ENCODE measurements at places on chromosomes 12 and 14. TPM values are rescaled to one million over a fixed set of nuclear protein-coding genes. Genes with fewer than 3 reads are reported as not detected.

SPRYD3 gene
- 33.3 TPM for total RNA-seq

CNTN1 gene
- 55.1 TPM for total RNA-seq

ZNF140 gene
- 11.3 TPM for total RNA-seq

GALNT16 gene
- 3.7 TPM for total RNA-seq

CLECL1 gene
- not detected for total RNA-seq

KCNC2 gene
- not detected for total RNA-seq

RTN1 gene
- not detected for total RNA-seq

GLS2 gene
- total RNA-seq = 0.27 TPM

FOXA1 gene
- total RNA-seq = 9.1 TPM

CARMIL3 gene
- 0.75 TPM for total RNA-seq

EEF1AKMT3 gene
- 6.8 TPM for total RNA-seq

SNAPC1 gene
- 11.3 TPM for total RNA-seq

SLC6A13 gene
- total RNA-seq = 0.92 TPM

RAB15 gene
- total RNA-seq = 22.0 TPM

LALBA gene
- total RNA-seq = not detected

DRAM1 gene
- total RNA-seq = 20.1 TPM

Measured in A549 treated with GW870086 at 1 μM for 4 hours (cell line).